ENCODE measurements at places on chromosomes 5 and 9.

DNA sequence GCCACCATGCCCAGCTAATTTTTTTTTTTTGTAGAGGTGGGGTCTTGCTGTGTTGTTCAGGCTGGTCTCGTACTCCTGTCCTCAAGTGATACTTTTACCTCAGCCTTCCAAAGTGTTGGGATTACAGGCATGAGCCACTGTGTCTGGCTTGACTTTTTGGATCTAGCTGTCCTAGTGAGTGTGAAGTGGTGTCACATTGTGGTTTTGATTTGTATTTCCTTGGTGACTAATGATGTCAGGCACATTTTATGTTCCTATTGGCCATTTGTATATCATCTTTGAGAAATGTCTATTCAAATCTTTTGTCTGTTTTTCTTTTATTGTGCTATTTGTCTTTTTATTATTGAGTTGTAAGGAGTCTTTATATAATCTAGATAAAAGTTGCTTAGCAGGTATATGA lies 53.5 kb upstream of the MCCC2 start:
- no peak for DNase-seq

- no peak for DNase-seq
These were observed 692.7 kb downstream of the DNAH5 start for GRCh38 chr5:13251623-13252376.

DNA sequence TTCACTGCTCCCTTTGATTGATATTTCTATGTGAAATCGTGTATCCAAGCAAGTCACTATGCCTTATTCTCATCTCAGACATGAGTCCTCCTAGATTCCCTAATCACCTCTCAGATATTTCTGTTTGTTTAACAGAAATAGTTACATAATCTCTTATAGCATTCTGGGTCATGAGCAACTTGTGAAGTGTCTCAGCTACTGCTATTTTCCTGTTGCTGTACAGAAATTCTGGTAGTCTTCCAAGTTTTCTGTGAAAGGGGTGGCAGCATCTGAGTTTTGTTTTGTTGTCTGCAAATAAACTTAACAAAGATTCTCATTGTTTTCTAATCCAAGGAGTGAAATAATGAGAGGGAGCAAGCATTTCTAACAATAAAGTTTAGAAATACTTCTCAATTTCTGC lies 256.9 kb upstream of the ST8SIA4 start:
- no peak for DNase-seq

GRCh38 chr5:39274398-39275085 lies 55.2 kb upstream of the FYB1 start:
- DNase-seq: no peak

- peak; percentile 84 for DNase-seq
These were observed 193.1 kb upstream of the PTGER4 start for GRCh38 chr5:40486437-40487275.

DNA sequence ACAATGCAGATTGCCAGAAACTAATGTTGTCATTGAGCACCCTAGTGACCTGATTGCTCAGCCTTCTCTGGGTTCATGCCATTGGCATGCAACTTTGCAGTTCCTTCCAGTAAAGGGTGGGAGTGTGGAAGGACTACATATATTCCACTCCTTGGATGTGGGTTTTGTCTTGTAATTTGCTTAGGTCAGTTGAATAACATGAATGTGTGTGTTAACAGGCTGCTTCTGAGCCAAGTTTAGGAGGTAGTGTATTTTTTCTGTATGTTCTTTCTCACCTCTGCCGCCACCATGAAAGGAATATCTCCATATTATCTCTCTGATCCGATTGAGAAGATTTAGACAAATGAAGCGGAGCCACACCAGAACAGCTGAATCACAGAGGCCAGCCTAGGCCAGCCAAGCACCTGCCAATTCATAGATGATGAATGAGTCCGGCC lies 1929.6 kb upstream of the CDH6 start:
- no peak for DNase-seq

DNA sequence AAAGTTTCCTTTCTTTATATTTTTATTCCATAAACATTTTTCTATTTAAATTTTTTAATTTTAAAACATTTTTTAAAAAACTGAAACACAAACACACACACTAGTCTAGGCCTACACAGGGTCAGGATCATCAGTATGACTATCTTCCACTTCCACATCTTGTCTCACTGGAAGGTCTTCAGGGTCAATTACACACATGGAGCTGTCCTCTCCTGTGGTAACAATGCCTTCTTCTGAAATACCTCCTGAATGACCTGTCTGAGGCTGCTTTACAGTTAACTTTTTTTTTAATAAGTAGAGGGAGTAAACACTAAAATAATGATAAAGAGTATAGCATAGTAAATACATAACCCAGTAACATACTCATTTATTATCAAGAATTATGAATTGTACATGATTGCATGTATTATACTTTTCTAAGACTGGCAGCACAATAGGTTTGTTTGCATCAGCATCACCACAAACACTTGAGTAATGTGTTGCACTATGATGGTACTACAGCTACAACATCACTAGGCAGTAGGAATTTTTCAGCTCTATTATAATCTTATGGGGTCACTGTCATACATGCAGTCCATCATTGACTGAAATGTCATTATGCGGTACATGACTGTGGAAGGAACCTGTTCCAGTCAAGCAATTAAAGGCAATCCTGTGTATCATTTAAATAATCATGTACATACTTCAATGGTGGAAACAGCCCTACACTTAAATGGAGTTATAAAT lies 17.4 kb upstream of the CEP120 start:
- no peak for DNase-seq

GRCh38 chr5:109614301-109614700 lies 75.4 kb upstream of the MAN2A1 start:
- no peak for DNase-seq

GRCh38 chr5:114305402-114306207 lies 56.3 kb upstream of the KCNN2 start:
- no peak for DNase-seq

DNA sequence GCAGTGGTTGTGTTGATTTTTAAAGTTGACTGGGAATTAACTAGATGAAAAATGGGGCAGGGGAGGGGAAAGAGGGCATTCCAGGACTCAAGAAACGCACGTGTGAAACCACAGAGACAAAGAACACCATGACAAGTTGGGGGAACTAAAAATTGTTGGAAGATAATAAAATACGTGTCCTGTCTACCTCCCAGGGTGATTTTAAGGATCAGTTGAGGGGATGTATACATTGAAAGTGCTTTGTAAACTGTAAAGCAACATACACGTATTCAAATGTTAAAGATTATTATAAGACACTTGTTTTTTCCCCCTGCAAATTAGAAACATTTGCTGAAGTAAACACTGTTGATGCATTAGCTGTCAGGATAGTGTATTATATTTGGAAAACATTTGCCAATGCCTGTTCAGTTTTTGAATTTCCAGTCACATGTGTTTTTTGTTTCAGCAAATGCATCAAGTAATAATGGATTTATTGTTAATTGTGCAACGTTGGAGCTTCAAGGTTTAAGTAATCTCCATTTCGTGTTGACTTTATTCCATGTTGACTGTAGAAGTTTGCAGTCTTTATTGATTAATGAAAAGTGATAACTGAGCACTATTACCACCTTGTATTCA lies 412.7 kb downstream of the ACTL7B start:
- DNase-seq: no peak

GRCh38 chr5:31131381-31131891 lies 62.0 kb upstream of the CDH6 start:
- DNase-seq: no peak

GRCh38 chr9:38082446-38083287 lies 13.6 kb upstream of the SHB start:
- DNase-seq: no peak

GRCh38 chr5:74538206-74538661 lies 102.3 kb downstream of the ENC1 start:
- DNase-seq: no peak

- no peak for DNase-seq
These were observed 51.2 kb upstream of the ZSWIM6 start for GRCh38 chr5:61280761-61281427.

- no peak for DNase-seq
These were observed 60.8 kb downstream of the LMX1B start for GRCh38 chr9:126674365-126675146.

- DNase-seq: no peak
These were observed 8.9 kb downstream of the SMIM23 start for GRCh38 chr5:171794470-171794960.

GRCh38 chr5:150596826-150597225 lies 43.6 kb upstream of the SYNPO start:
- DNase-seq: no peak

DNA sequence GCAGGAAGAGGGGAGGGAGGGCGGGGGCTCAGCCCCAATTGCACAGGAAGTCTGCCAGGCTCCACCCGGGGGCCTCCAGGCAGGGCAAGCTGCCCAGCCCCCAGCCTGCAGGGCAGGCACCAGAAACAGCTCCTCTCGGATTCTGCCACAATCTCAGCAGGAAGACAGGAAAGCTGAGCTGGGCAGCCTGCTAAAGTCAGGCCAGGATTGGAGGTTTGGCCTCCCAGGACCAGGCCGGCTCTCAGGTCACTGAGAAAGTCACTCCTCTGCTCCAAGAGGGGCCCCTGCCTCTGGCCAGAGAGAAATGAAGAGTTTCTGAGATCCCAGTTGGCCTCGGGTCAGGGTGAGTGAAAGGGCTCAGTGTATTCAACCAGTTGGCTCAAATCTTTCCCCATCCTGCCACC lies 54.6 kb upstream of the STXBP1 start:
- no peak for DNase-seq

DNA sequence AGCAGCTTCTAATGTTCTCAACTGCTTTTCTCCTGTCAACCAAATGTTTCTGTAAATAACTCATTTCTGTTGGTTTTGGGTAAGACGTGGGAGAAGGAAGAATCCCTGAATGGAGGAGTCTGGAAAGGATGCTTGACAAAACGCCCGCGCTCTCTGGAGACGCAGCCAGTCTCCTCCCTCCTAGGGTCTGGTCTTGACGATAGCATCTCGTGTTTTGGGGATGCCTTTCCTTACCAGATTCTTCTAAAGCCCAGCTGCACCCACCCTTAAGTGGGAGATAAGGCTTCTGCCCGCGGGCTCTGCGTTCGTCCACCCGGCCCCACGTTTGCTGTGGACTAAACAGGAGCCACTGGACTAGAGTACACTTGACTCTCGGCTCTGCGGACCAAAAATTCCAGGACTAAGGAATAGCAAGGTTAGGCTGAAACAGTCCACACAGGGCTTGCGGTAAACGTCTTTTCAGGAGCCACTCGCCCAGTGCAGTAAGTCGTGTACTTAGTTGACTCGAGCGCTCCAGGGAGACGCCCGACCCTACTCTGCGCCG lies 491 bp upstream of the CTSL start:
- no peak for DNase-seq

GRCh38 chr9:27602954-27603353 lies 29.7 kb upstream of the C9orf72 start:
- no peak for DNase-seq

DNA sequence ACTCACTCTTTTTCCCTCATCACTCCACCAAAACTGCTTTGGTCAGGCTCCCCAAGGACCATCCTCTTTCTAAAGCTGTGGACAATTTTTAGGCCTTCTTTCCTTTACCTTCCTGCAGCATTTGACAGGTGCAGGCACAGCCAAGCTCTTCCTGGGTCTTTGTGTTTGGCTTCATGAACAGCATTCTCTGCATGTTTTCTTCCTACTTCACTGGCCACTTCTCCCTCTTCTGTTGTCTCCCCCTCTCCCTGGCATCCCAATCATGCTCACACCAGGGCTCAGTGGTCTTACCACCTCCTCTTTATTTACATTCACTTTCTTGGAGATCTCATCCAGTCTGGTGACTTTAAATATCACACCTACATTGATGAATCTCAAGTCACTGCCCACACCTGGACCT lies 51.1 kb downstream of the CTNND2 start:
- no peak for DNase-seq

DNA sequence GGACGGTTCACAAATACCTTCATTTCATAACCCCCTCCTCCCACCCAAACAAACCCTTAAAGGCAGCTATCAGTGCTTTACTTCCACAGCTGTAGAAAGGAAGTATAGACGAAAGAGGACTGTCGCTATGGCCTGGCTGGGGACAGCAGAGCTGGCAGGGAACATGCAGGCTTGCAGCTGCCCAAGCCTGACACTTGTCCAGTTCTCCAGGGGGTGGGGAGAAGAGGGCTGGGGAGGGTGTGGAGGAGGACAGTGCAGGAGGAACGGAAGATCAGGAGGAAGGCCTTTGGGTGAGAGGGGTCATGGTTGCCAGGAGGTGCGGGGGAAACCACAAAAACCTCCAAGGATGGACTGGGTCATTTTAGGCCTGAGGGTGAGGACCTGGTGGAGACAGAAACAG lies 25.9 kb downstream of the ARPC5L start:
- DNase-seq: no peak

DNA sequence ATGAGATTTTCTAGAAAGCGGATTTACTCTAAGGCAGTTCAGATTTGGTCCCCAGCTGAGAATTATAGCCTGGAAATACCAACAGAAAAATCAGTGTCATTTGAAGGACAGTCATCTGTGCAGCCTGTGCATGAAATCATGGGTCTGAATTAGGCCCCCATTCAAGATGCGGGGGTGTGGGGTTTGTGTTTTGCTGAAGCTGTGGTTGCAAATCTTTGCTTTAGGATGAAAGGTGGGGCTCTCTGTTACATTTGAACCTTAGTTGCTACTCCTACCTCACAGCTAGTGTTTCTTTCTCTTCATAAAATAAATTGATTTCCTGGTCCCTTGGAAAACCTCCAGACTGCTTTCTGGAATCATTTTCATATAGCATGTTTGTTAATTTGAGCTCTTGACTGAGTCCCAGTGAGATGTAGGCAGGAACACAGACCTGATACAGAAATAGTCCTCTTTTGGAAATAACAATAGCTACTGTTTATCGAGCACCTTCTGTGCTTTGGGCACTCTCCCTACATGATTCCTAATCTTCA lies 4.8 kb upstream of the ABL1 start:
- no peak for DNase-seq

- DNase-seq: no peak
These were observed 14.1 kb downstream of the TMEM38B start for GRCh38 chr9:105708405-105708804.

DNA sequence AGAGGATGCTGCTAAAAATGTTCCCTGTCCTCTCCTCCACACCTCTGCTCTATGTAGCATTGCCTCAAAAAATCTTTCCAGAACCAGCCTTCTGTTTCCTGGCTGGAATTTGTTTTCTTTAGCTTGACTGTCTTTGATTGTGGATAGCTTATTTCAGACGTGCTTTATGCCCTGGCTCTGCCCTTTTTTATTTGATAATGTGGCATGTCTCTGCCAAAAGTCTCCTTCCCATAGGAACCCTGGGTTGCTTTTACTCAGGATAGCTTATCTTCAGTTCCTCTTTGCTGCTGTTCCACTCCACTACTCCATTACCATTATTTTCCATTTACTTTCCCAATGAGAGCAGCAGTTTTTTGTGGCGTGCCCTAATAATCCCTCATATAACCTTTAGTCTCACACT lies 885 bp upstream of the TMEM252 start:
- no peak for DNase-seq

DNA sequence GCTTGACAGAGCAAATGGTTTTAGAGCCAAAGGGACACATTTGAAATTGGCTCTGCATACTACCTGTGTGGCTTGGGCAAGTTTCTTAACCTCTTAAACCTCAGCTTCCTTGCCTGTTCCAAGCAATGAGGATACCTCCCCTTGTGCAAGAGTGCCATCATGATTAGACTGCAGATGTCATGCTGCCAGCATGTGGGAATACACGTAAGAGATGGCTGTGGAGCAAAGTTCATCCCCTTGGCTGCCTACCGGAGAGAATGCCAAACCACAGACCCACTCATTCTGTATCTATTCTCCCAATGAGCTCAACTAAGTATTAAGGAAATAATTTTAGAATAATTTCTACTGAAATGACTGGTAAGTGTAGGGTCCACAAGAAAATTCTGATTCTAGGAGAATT lies 101.3 kb downstream of the WDR41 start:
- DNase-seq: no peak

- DNase-seq: no peak
These were observed 26.0 kb upstream of the FCN2 start for GRCh38 chr9:134854541-134854981.

GRCh38 chr9:14275331-14275730 lies 38.6 kb downstream of the NFIB start:
- no peak for DNase-seq
